ENCODE measurements at places on chromosomes 3 and 15.

- DNase-seq = no peak
Observed at GRCh38 chr3:72234391-72234790, 449.4 kb upstream of the PROK2 start.

- no peak for DNase-seq
Observed at GRCh38 chr3:170862618-170863374, 7.2 kb downstream of the RPL22L1 start.

- DNase-seq = no peak
Observed at GRCh38 chr3:101070799-101071121, 77.5 kb upstream of the ABI3BP start.

DNA sequence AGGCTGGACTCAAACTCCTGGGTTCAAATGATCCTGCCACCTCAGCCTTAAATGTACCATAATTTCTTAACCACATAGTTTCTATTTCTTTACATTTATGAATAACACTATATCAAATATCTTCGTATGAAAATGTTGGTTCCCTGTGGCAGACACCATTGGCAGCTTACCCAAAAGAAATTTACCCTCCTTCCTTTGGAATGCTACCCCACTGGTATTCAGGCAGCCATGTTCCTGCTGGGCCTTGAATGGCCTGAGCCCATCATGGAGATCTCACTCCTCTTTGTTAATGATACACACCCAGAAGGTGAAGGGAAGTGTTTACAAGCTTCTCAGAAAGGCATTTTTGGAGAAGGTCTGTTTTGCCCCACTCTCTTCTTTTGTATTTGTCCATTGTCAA lies 94.3 kb upstream of the RNF7 start:
- DNase-seq = no peak

GRCh38 chr15:90049666-90050604 lies 48.8 kb downstream of the ZNF710 start:
- DNase-seq = no peak

GRCh38 chr15:88276821-88277410 lies 20.4 kb upstream of the NTRK3 start:
- no peak for DNase-seq

- no peak for DNase-seq
Observed at GRCh38 chr3:50248387-50248786, 12.4 kb downstream of the GNAI2 start.

- no peak for DNase-seq
Observed at GRCh38 chr3:36282766-36283165, 97.5 kb upstream of the STAC start.

DNA sequence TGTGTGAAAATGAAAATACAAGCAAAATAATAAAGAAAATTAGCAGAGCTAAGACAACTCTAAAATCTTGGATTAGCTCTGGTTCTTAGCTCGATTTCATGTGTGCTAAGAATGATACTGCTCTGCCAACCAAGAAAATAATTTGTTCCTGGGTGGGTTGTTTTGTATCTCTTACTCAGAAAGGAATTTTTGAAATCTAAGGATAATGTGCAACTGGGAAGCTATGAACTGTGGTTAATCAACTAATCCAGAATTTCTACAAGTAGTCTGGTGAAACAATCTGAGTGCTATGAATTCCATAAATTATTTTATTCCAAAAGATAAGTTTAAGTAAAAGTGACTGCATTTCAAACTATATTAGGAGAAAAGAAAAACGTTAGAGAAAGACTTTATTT lies 92.0 kb downstream of the TFDP2 start:
- no peak for DNase-seq

GRCh38 chr3:129122412-129123011 lies 908 bp upstream of the RAB43 start:
- DNase-seq = peak; percentile 16

- DNase-seq = no peak
Observed at GRCh38 chr3:32102289-32102688, 4.1 kb upstream of the GPD1L start.

GRCh38 chr3:134350861-134351311 lies 23.4 kb downstream of the AMOTL2 start:
- DNase-seq = no peak

- DNase-seq = no peak
Observed at GRCh38 chr15:42590619-42591237, 15.3 kb downstream of the STARD9 start.

GRCh38 chr3:177528306-177529070 lies 331.2 kb upstream of the TBL1XR1 start:
- DNase-seq = no peak

DNA sequence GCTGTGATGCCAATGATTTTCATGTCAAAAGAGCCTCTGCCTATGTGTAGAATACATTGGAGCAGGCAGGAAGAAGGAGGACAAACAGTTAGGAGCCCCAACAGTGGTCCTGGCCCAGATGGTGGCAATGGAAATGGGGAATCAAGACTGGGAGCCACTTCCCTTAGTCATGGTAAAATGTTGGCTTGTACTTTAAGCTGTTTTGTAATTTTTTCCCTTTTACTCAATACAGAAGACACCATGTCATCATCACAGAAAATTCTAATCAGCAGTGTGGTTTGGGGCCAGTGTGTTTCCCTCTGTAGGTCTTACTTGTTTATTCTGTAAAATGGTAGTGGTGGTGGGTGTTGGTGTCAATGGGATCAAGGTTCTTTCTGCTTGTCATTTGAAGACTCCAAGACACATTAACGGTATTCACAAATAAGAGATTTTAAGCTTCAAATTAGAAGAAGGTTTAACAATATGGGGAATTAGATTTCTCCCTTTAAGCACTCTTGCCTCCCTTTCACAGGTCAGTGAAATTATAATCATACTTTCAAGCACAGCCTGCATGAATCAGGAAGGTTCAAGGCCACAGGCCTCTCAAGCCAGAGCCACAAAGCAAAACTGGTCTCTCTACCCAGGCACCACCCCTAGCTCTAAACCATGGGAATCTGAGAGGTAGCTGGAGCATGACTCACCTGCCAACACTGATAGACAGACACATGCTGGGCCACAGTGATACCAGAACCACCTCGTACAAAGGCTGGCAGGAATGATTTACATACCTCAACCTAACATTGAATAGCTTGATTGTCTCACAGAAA lies 24.9 kb downstream of the SIAH2 start:
- no peak for DNase-seq

DNA sequence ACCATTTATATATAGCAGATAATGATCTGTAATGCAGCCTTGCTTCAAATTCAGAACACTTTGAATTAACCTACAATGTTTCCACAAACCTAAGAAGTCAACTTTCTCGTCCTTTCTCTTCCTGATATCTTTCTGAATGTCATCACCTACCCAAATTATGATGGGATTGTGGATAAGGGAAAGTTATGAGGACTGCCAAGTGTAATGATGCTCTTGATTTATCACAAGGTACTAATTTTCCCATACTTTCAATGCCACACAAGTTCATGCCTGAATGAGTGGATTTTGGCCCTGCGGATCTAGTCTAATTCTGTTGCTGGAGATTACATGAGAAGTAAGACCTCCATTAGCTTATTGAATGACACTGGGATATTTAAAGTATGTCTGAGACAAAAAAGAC lies 82.6 kb upstream of the NANOGP8 start:
- no peak for DNase-seq

DNA sequence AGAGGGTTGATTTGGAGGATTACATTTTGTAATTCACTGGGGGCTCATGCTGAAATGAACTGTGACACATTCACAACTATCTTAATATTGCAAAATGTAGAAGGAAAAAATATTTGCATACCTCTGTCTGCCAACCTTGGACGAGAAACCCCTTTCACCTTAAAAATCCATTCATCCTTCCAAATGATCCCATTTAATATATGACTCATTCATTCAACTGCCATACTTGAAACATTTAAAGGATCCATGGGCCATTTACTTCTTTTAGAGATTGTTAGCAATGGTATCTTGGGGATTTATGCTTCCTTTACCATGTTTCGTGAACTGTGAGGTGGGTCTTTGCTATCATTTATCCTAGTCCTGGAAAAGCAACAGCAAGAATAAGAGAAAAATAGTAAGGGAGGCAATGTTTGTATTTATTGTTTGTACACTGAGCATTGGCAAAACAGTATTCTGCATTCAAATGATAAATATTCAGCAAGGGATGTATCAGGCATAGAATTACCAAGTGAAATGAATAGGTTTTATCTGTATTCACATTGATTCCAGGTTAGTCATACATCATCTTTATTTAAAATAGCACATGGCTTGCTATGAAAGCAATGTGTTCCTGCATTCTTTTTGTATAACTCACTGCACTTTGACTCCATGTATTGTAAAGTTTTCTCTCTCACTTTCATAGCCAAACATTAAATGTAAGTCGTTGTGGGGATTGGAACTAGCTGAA lies 378.1 kb downstream of the NSUN3 start:
- DNase-seq = no peak

GRCh38 chr3:124529826-124530571 lies 200.3 kb upstream of the UMPS start:
- DNase-seq = no peak

- peak; percentile 58 for DNase-seq
Observed at GRCh38 chr3:161274691-161275298, 53.7 kb downstream of the NMD3 start.

DNA sequence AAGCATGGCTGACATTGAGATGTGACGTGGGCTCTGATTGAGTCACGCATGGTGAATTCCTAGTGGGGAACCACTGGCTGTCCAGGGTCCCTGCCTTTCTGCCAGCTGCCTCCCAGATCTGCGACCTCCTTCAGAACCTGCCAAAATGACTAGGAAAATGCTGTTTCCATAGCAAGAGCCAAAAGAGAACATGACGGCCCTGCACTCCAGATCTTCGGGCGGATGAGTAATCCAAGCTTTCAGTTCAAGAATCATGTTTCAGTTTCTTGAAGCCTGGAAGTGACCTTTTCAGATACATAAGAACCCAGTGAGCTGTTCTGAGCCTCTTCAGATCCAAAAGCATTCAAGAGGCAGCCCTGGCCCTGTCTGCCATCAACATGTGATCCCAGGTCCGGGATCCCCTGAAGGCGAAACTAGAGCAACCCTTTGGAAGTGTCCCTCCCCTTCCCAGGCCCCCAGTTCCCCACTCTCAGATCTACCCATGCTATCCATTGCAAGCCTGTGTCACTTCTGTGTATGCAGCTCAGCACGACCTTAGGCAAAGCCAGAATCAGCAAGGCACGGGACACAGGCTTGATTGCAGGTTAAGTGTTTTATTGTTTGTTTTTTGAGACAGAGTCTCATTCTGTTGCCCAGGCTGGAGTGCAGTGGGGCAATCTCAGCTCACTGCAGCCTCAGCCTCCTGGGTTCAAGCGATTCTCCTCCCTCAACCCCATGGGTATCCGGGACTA lies 19.7 kb downstream of the ANKRD63 start:
- no peak for DNase-seq

- DNase-seq = no peak
Observed at GRCh38 chr15:75156326-75157215, 45.1 kb upstream of the C15orf39 start.

DNA sequence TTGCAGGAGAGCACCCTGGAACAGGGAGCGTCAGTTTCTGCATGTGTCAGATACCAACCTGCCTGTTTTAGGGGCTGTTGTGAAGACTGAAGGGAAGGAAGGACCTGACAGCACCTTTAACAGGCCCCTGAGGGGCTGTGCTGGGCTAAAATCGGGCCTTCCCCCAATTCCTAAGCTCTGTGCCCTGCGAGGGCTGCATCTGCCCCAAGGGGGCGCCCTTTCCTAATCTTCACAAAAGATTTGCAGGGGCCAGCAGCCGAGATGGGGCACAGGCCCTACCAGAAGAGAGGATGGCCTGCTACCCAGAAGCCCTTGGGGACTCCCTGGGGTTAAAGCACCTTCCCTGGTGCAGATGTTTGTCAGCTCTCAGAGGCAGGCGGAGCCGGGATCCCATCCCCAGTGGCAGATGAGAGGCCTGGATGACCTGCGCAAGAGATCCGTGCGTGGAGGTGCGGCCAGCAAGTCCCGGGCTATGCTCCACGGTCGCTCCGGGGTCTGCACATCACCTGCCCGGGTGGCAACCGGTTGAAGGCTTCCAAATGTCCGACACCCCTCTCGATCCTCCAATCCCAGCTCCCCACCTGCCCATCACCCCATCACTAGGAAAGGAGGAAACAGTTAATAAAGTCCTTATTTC lies 53.6 kb downstream of the RHCG start:
- DNase-seq = peak; percentile 8

DNA sequence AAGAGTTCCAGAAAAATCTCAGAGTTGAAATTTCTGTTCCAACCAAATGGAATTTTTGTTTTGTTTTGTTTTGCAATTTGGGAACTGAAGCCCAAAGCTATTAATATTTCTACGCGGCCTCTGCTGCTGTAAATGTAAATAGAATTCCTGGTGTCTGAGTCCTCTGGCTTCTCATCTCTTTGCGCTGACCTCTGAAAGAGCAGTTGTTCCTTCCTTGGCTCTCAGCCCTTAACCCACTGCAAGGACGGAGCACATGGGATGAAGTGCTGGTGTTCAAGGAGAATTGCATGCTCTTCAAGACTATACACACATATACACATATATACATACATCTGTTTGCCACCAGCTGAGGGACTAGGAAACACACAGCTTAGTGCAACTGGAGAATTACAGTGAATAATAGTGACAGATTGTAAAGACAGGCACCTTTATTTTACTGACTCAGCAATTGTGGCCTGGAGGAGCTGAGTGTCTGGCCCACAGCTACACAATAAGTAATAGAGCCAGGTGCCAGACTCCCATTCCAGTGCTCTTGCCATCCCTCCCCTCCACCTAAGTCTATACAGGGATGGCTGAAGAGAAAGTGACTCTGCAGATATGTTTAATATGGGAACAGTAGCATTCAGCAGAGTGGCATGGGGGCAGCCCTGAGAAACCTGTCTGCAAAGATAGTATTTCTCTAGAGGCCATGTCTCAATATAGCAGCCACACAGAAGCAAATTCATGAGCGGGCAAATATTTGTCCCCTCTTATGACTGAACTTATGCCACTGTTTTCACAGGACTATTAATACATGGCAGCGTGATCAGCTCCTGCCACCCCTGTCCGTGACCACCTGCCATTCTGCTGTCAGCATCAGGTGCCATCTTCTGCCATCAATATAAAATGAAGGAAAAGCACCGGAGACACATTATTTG lies 42.3 kb downstream of the NEK10 start:
- DNase-seq = no peak

DNA sequence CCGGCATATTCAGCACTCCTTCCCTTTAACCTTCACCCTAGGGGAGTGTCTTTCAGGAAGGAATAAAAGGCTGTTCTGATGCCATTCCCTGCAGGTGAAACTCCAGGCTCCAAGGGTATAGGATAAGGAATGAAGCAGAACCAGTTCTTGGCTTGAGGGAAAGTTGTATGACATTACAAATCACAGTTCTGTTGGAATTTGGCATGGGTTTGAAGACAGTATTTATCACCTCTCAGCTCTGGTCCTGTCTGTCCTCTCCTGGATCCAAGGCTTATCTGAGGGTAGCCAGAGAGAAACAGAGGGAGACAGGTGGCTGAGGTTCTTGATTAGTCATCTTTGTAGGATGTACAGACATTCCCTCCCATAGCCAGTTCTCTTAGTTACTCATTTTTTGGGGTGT lies 37.1 kb downstream of the RAB11A start:
- no peak for DNase-seq

- no peak for DNase-seq
Observed at GRCh38 chr3:29582273-29582672, 301.4 kb downstream of the RBMS3 start.

DNA sequence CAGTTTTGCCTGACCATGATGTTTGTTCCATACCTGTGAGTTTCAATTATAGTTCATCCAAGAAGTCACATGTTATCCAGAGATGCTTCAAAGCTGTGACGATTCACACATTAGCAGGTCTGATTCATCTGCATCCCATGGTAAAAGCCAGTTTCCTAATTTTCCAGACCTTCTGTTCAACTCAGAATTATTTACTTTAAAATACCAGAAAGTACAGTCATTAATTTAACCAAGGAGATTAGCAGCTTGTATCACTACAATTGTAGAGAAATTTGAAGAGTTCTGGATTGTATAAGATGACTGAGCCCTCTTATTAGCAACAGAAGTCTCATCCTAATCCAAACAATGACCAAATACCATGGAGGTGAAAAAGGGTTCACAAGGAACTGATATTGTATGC lies 76.1 kb upstream of the THBS1 start:
- DNase-seq = no peak
